ENCODE measurements at places on chromosomes 1 and 21.

GRCh38 chr1:15775706-15776105 is 17.1 kb downstream of the FBLIM1 start:
- DNase-seq: no peak

DNA sequence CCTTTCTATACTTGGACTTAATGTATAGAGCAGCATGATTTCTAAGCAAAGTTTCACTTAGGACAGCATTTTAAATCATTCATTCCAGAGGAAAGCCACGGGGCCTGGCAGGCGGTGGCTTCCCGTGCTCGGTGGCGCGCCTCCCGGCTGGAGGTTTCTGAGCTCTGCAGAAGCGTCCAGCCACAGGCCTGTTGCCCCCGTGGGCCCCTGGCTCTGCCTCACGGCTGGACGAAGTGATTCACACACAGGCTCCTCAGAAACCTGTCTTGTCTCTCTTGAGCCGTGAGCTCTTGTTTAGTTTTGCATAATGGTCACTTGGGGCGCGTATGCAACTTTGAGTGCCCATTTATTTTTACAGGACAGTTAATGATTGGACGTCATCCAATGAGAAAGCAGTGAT is 22.1 kb upstream of the DIP2A start:
- DNase-seq: no peak

- no peak for DNase-seq
Observed at GRCh38 chr1:198102454-198102827, 54.4 kb upstream of the NEK7 start.

GRCh38 chr1:38418195-38419030 is 371.8 kb upstream of the POU3F1 start:
- no peak for DNase-seq

- DNase-seq: no peak
Observed at GRCh38 chr1:6646499-6647148, 22.0 kb downstream of the THAP3 start.

- DNase-seq: no peak
Observed at GRCh38 chr1:27862671-27863537, 9.4 kb upstream of the THEMIS2 start.

- no peak for DNase-seq
Observed at GRCh38 chr1:240500647-240501046, 111.3 kb downstream of the GREM2 start.

- no peak for DNase-seq
Observed at GRCh38 chr1:212077028-212077427, 41.5 kb downstream of the DTL start.

DNA sequence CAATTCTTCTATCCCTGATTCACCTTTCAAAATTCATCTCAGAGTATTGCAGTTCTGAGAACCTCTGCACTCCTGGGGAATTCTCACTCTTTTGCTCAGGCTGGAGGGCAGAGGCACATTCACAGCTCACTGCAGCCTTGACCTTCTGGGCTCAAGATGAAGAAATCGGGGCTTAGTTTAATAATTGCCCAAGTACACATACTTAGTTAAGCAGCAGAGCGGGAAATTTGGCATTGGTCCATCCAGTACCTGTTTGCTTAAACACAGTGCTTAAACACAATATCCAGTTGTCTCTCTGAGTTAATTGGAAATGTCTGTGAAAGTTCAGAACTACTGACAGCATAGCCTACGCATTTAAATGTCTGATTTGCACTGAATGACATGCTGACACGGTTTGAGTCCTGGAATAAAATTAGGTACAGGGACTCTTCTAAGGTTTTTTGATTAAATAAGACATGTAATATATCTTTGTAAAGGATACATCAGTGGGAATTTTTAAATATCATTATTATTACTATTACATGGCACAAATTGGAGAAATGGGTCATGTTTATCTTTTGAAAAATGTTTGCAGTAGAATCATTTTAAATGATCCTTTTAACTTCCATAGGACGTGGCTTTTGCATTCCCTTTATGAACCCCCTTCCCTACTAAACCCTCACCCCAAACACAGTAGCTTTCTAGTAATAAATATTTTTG is 337.4 kb downstream of the SRGAP2C start:
- DNase-seq: no peak

DNA sequence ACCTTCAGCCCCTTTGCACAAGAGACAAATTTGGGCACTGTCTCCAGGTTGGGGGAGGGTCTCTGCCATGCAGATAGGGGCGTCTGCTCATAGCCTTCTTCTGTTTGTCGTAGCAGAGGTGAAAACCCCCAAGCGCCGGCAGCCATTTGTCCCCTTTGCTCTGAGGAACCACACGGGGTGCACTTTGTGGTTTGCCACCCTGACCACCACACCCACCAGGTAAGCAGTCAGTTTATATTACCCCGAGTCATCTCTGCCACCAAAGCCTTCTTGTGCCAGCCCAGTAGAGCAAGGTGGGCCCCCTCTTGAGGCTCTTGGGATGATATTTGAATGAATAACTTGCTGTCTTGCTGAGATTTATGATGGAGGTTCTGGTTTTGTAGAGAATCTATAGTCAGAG is 111.8 kb downstream of the VPS13D start:
- DNase-seq: no peak

GRCh38 chr1:220999872-221000863 is 120.9 kb downstream of the HLX start:
- DNase-seq: no peak

DNA sequence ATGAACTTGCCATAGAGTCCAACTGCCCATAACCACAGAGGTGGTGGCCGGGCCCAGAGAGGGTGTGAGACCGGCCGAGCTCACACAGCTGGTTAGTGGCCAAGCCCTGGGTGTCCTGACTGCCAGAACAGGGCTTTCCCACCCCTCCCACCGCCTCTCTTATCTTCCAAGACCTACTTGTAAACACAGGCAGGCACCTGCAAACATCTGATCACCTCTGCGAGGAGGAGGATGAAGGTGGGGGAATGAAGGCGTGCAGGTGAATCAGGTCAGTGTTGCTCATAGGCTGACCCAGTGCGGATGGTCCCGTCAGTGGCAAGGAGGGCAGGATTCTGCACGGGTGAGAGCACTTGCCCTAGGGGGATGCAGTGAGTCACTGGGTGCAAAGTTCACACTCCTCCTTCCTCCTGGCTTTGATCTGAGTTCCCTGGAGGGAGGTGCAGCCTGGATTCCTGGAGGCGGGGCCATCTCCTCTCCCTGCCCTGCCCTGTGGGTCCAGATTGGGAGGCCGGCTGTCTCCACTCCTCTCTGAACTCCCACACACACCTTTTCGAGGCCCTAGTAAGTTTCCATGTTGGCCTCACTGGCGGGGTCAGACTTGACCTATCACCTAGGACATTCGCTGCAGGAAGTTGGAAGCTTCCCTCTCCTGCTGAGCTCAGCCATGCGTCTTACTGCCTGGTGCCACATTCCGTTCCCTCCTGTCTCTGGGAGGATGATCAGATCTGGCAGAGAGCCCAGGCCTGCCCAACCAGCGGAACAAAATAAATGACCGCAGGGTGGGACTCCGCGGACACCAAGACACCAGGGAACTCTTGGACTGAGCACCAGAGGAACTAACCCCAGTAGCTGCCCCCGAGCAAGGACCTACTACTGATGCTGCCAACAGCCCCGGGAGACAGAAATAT is 7.3 kb downstream of the UQCRHL start:
- no peak for DNase-seq

DNA sequence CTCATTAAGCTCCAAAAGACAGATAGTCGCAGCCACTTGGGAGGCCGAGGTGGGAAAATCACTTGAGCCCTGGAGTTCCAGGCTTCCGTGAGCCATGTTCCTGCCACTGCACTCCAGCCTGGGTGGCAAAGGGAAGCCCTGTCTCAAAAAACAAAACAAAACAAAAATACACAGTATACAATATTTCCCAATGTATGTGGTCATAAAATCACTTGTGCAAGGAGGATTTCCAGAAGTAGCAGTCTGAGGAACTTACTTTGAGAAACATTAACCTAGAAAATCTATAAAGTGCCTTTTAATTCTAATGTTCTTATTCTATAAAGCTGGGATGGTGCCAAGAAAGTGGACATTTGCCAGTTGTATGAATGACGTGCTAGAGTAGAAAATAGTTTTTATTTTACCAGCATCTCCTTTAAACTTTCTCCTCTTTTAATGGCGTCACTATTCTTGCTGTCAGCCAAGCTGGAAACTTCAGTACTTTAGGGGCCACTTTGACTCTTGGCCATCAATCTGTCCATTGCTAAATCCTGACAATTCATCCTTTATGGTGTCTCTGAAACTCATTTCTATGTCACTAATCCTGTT is 22.5 kb downstream of the FAM177B start:
- DNase-seq: no peak

DNA sequence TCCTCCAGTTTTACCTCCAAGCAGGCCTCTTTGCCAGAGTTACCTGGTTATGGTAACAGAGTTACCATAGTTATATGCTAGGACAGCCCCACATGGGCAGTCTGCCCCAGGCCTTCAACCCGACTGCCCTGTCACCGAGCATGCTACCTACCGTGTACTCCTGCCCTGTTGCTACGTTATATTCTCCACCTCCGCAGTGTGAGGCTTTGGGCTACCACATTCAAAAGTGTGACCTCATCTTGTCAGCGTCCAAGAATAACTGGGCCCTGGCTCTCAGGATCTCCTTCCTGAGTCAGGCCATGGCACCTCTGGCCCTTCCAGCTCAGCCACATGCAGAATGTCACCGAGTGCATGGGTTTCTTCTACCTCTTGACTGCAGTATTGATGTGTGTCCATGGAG is 8.9 kb downstream of the MAPKAPK2 start:
- no peak for DNase-seq

DNA sequence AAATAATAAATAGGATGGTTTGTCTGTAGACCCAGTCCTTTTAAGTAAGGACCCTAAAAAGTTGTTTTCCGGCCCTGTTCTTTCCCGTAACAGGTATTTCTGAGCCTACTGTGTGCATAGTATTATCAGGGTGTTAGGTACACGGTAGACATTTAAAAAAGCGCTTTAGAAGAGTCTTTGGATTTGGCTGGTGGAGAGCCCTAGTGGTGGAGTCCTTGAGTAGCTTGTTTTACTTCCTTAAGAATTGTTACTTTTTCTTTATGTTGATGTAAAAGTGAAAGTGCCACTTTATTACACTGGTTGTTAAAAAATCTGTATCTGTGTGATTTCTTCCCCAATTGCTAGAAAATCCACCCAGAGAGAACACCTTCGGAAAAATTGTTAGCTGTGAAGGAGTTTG is 36.8 kb downstream of the SMYD2 start:
- DNase-seq: no peak

DNA sequence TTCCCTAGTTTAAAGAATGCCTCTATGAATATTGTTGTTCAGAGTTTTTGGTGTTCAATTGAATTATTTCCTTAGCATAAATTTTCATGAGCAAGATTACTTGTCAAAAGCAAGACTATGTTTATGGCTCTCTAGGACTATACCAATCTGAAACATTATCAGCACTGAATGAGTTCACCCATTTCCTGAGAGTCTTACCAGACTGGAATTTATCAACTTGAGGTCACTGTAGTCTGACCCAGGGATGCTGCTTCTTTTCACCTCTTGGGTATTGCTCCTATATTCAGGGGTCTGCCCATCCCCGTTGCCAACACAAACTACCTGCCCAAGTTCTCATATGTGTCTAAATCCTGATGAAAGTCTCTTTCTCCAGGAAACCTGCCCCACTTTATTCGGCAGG is 42.6 kb downstream of the OPTC start:
- DNase-seq: no peak

GRCh38 chr21:34147792-34148418 is 74.5 kb downstream of the MRPS6 start:
- DNase-seq: no peak

DNA sequence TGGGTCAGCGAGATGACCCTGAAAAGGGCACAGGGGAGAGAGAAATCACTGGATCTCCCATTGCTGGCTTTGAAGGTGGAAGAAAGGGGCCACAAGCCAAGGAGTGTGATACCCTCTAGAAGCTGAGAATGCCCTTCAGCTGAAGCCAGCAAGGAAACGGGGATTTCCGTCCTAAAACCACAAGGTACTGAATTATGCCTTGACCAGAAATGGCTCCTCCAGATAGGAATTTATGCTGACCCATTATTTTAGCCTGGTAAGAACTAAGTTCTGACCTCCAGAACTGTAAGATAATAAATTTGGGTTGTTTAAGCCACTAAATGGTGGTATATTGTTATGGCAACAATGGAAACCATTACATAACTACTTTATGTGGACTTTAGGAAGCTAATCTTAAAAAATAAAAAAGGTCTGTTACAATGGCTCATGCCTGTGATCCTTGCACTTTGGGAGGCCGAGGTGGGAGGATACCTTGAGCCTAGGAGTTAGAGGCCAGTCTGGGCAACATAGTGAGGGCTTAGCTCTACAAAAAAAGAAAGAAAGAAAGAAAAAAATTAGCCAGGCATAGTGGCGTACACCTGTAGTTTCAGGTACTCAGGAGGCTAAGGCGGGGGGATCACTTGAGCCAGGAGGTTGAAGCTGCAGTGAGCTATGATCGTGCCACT is 3.6 kb upstream of the H6PD start:
- no peak for DNase-seq

DNA sequence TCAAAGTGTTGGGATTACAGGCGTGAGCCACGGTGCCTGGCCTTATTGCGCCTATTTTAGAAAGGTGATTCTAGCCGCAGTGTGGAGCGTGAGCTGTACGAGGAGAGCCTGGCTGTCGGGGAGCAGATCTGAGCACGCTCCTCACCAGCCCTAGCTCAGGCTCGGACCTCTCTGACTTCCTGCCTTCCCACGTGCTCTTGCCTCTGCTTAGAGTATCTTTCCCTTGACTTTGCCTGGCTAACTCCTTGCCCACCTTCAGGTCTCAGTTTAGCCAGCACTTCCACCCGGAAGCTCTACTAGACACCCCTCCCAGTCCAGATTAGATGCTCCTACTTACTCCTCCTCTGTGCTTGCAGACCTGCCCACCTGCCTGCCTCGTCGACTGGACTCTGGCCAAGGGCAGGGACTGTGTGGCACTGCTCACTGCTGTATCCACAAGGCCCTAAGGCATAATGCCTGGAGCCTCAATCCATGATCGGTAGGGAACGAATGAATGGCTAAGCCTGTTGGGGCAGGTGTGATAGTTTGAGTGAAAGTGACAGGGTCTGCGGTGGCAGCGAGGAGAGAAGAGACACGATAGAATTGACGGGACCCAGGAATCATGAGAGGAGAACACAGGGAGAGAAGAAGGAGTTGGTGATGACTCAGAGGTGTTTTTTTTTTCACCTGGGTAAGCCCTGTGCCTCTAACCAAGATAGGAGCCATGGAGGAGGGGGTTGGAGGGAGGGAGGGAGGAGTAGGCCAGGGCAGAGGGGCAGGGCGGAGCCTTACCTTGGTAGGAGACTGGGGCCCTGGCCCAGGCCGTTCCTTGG is 28.1 kb upstream of the WASF2 start:
- DNase-seq: no peak

GRCh38 chr1:150534002-150534401 is 15.2 kb upstream of the ADAMTSL4 start:
- no peak for DNase-seq

DNA sequence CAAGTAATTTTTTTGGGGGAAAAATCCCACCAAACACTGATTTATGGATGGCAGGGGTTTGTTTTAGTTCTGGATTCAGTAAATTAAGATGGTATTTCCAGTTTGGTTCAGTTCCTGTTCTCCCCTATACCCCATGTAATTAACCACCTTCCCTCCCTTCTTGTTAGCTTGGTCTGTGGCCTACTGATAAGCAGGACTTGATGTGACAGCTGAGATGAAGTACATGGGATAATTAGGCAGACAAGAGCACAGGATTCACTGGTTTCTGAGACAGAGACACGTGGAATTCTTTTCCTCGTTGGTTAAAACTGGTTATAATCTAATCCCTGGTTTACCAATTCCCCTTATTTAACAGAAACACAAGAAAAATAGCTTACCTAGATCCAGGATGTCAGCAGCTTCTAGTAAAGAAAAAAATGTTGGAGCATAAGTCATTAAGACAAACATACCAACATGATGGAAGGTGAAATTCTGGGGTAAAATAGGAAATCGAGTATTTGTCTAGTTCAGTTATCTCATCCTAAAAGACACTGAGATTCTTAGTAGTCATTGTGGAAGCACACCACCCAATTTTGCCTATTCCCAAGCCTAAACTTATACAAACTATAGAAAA is 81.5 kb downstream of the SCMH1 start:
- no peak for DNase-seq
